Pancreas (tissue), 10 donors: ENCODE measurements at places on chromosomes 7 and 10. TPM values are rescaled to one million over a fixed set of nuclear protein-coding genes. Genes with fewer than 3 reads are reported as not detected.

The NPY4R2 gene
- total RNA-seq = not detected

The CROT gene
- 5.7 TPM for total RNA-seq

The GHRHR gene
- total RNA-seq = not detected

- no peak overlapping the region for H3K27ac ChIP-seq
- DNase-seq = no peak
- no peaks in the 10 kb centered on the region for H3K27me3 ChIP-seq
Observed at GRCh38 chr10:81036257-81036656, 498.6 kb downstream of the SH2D4B start.

- no peak for DNase-seq
- H3K27ac ChIP-seq = no peak overlapping the region
- no peaks in the 10 kb centered on the region for H3K4me1 ChIP-seq
- no peaks in the 10 kb centered on the region for H3K27me3 ChIP-seq
- no peaks in the 10 kb centered on the region for H3K36me3 ChIP-seq
Observed at GRCh38 chr7:155992538-155992937, 180.3 kb upstream of the SHH start.

DNA sequence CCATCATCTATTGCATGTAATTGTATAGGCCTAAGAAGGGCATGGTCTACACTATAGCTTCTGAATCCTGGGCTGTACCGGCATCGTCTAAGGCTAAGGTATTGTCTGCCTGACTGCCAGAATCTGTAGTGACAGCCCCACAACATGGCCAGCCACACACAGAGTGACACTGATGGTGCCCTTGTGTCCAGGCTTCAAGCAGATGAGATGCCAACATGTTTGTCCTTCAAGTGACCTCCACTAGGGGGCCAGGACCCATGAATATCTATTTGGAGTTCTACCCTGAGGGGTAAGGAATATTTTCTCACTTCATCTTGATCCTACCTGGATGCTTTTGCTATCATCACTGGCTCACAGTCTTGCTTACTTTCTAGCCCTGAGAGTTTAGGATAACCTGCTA lies 1.5 kb downstream of the CYP3A7 start:
- peaks cover 17% of the 10 kb centered on the region for H3K4me1 ChIP-seq
- DNase-seq = no peak
- H3K36me3 ChIP-seq = no peaks in the 10 kb centered on the region
- H3K27me3 ChIP-seq = no peaks in the 10 kb centered on the region

DNA sequence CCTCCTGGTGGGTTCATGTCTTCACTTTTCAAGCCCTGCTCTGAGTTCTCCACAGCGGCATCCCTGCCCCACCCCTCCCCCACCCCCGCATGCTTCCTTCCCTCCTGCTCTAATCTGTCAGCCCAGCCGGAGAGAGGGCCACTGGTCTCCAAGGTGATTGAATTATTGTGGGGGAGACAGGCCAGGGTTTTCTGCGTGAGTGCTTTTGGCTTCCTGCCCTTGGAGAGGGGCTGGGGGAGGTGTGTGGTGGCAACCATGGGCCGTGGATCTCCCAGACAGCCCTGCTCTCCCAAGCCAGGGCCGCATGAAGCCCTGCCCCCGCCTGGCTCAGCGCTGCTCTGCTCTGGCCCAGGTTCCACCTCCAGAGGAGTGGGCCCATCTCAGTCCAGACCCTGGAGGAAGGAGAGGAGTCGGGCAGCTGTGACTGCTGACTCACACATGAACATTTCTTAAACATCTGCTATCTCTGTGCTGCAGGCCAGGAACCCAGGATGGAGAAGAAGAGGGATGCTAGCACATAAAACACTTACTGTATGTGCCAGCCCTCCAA lies 109.9 kb downstream of the ZMIZ1 start:
- H3K36me3 ChIP-seq = no peaks in the 10 kb centered on the region
- peaks cover 19% of the 10 kb centered on the region for H3K4me1 ChIP-seq
- no peak for DNase-seq
- H3K4me3 ChIP-seq = no peak overlapping the region

DNA sequence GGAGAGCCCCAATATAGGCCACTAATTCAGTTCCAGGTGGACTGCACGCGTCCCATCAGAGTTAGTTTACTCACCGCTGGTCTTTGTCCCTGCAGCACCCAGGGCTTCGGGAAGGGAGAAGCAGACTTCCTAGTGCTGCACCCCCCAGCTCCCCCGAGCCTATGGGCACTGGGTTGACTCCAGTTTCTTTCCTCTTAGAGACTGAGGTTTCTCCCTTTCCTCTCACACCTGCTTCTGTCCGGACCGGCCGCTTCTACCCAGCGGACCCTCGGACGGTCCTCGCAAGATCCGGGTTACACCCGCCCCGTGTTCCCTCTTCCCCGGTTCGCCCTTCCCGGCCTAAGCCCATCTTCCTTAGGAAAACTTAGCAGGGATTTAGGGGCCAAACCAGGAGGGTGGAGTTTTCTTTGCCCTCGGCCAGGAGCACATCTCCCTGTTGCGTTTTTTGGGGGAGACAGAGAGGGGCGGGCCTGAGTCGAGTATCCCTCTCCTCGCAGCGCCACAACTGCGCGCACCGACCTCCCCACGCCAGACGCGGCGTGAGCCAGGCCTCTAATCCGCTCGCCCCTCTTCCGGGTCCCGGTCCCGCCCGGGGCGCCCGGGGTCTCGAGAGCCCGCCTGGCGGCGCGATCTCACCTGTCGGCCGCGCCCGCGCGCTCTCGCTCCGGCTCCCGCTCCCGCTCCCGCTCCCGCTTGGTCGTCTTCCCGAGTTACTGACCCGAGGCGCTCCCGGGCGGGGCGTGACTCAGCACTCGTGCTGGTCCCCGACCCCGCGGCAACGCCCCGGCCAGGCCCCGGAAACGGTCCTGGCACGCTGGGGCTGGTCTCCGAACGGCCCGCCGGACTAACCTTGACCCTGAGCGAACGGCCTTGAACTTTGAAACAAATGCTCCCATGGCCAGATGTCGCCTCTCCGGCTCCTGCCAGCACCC lies at the start of gene AIFM2:
Gene AIFM2, minus strand, starts transcription at position 728 of the 932 bp plus-strand sequence. CDS start 8,741 bp downstream, outside the sequence.
- no peaks in the 10 kb centered on the region for H3K36me3 ChIP-seq
- no peaks in the 10 kb centered on the region for H3K4me1 ChIP-seq
- peak within 1 kb of the TSS; percentile 55 for H3K27ac ChIP-seq
- no peaks in the 10 kb centered on the region for H3K27me3 ChIP-seq
- peak within 1 kb of the TSS; percentile 66 for H3K4me3 ChIP-seq

- H3K4me1 ChIP-seq = no peaks in the 10 kb centered on the region
- H3K36me3 ChIP-seq = no peaks in the 10 kb centered on the region
- H3K4me3 ChIP-seq = peak overlapping the region; percentile 8
- H3K27me3 ChIP-seq = no peaks in the 10 kb centered on the region
- no peak overlapping the region for H3K27ac ChIP-seq
- no peak for DNase-seq
Observed at GRCh38 chr7:100493476-100494264, 9.9 kb downstream of the NYAP1 start.

DNA sequence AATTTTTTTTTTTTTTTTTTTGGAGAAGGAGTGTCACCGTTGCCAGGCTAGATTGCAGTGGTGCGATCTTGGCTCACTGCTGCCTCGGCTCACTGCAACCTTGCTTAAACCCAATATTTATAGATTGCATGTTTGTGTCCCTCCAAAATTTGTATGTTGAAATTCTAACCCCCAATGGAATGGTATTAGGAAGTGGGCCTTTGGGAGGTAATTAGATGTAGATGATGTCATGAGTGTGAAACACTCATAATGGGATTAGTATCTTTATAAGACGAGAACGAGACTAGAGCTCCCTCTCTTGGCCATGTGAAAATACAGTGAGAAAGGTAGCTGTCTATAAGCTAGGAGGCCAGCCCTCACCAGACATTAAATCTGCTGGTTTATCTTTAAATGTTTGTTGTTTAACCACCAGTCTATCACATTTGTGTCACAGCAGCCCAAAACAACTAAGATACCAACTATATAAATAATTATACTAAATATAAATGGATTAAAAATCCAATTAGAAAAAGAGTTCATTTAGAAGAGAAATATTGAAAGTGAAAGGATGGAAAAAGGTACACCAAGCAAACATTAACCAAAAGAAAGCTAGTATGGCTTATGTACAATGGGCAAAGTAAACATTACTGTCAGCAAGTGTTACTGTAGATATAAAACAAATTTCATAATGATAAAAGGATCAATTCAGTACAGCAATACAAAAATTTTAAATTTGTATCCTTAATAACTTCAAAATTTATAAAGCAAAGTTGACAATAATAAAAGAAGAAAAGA lies 9.3 kb downstream of the TCAF1 start:
- no peaks in the 10 kb centered on the region for H3K36me3 ChIP-seq
- H3K27me3 ChIP-seq = no peaks in the 10 kb centered on the region
- no peaks in the 10 kb centered on the region for H3K4me1 ChIP-seq

DNA sequence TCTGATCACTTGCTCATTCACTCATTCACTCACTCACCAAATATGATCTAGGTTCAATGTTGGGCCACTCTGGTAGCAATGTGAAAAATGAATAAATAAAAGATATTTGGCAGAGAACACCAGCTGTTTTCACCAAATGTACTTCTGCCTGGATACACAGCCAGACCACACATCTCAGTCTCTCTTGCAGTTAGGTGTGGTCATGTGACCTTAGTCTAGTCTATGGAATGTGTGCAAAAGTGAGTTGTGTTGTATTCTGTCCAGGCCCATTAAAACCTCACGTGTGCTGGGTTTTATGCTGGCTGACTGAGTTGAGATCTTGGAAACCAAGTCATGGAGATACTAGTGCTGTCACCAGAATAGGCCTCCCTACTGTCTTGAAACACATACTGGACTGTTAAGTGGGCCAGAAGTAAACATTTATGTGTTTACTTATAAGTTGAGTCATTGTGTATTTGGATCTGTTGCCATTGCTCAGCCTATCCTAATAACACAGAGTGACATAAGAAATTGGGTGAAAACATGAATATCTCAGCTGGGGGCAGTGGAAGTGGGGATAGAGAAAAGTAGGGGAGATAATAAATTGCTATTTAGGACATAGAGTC lies 145.5 kb downstream of the PTEN start:
- no peak overlapping the region for H3K27ac ChIP-seq
- H3K4me3 ChIP-seq = no peak overlapping the region
- no peaks in the 10 kb centered on the region for H3K27me3 ChIP-seq
- no peaks in the 10 kb centered on the region for H3K4me1 ChIP-seq

GRCh38 chr7:153567426-153567825 lies 484.8 kb upstream of the DPP6 start:
- no peaks in the 10 kb centered on the region for H3K27me3 ChIP-seq
- H3K27ac ChIP-seq = no peak overlapping the region
- H3K4me1 ChIP-seq = no peaks in the 10 kb centered on the region
- DNase-seq = no peak
- no peaks in the 10 kb centered on the region for H3K36me3 ChIP-seq
- H3K4me3 ChIP-seq = no peak overlapping the region

DNA sequence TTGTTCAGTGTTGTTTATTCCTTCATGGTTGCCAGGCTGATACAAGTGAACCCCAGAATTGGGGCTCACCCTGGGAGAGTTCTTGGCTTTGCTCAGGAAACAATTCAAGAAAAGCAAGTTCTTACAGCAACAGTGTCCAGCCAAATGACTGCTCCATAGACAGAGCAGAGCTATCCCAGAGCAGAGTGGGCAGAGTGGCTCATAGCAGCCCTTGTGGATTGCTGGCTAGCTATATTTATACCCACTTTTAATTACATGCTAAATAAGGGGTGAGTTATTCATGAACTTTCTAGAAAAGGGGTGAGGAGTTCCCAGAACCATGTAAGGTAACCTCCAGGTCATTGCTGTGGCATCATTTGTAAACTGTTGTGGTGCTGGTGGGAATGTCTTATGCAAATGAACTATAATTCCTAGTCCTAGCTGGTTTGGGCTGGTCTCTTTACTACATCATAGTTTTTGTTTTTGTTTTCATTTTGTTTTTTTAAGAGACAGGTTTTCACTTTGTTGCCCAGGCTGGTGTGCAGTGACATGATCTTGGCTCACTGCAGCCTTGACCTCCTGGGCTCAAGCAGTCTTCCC lies 59.9 kb upstream of the HBP1 start:
- H3K27me3 ChIP-seq = no peaks in the 10 kb centered on the region
- no peaks in the 10 kb centered on the region for H3K4me1 ChIP-seq
- H3K36me3 ChIP-seq = no peaks in the 10 kb centered on the region
- no peak for DNase-seq
- H3K4me3 ChIP-seq = no peak overlapping the region
- no peak overlapping the region for H3K27ac ChIP-seq

DNA sequence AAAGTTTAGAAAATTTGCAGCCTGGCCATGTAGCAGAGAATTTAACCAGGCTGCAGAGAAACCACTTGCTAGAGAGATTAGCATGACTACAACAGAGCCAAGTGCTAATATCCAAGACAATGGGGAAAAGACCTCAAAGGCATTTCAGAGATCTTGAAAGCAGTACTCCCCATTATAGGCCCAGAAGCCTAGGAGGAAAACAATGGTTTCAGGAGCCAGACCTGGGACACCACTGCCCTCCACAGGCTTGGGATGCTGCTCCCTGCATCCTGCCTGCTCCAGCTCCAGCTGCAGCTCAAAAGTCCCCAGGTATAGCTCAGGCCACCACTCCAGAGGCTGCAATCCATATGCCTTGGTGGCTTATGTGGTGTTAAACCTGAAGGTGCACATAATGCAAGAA lies 101.5 kb upstream of the TMEM72 start:
- H3K27me3 ChIP-seq = no peaks in the 10 kb centered on the region
- H3K4me1 ChIP-seq = no peaks in the 10 kb centered on the region
- no peaks in the 10 kb centered on the region for H3K36me3 ChIP-seq
- no peak for DNase-seq
- no peak overlapping the region for H3K27ac ChIP-seq

GRCh38 chr7:34946486-34946885 lies 90.8 kb downstream of the DPY19L1 start:
- H3K27me3 ChIP-seq = no peaks in the 10 kb centered on the region
- no peaks in the 10 kb centered on the region for H3K36me3 ChIP-seq
- no peak for DNase-seq

- H3K4me3 ChIP-seq = peak overlapping the region; percentile 16
- no peaks in the 10 kb centered on the region for H3K36me3 ChIP-seq
- H3K27me3 ChIP-seq = no peaks in the 10 kb centered on the region
- no peak for DNase-seq
- H3K4me1 ChIP-seq = no peaks in the 10 kb centered on the region
Observed at GRCh38 chr10:91887272-91888076, 21.8 kb downstream of the FGFBP3 start.

DNA sequence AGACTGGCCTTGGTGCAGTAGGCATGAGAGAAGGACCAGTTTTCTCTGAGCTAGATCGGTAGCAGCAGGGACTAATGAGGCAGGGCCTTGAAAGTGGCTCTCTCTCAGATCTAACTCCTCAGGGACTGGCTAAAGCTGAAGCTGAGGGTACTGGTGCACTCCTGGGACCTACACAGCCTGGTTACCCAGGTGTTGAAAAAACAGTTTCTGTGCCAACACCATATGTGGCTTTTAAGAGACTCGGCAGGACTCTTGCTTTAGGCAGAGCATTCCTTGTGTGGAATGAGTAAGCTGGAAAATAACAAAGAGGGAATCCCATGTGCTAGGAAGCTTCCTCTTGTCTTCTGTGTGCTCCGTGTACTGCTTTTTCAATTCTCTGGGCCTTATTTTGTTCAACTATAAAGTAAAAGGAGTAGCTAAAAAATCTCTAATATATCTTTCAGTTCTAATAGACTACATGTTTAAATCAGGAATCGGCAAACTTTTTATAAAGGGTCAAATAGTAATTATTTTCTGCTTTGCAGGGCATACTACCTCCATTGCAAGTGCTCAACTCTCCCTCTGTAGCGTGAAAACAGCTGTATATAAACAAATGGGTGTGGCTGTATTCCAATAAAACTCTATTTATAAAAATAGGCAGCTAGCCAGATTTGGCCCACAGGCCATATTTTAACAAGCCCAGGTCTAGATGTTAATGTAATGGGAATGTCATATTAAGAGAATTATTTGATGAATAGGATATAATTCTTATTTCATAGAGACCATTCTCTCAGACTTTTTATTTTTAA lies 186.1 kb upstream of the KAT6B start:
- no peaks in the 10 kb centered on the region for H3K36me3 ChIP-seq
- no peak for DNase-seq
- H3K27ac ChIP-seq = no peak overlapping the region
- H3K4me1 ChIP-seq = no peaks in the 10 kb centered on the region
